Activated CD4-positive, alpha-beta T cell treated with anti-CD3 and anti-CD28 coated beads, Interleukin-2, amount 50 U/mL, for 1 hour (primary cell): ENCODE measurements at places on chromosomes 3 and 15.

- DNase-seq = no peak
Observed at GRCh38 chr3:117722856-117723255, 1013.3 kb downstream of the TUSC7 start.

GRCh38 chr15:39183164-39183881, 397.6 kb upstream of the THBS1 start:
- DNase-seq = no peak

DNA sequence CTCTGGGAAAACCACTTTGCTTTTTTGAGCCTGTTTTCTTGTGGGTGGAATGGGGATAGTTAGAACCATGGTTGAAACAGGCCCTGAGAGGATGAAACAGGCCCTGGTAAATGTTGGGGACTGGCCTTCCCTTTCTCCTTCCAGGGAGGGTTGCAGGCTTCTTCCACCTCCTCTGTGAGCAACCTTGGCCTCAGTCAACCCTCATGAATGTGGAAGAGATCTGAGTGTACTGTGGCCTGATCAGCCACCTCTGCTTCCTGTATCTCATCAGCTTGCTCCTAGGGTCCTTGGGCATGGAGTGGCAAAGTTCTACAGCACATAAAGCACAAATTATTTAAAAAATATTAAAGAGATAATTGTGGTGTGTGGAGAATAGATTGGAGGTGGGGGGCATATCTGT, 17.6 kb upstream of the TRH start:
- DNase-seq = no peak

DNA sequence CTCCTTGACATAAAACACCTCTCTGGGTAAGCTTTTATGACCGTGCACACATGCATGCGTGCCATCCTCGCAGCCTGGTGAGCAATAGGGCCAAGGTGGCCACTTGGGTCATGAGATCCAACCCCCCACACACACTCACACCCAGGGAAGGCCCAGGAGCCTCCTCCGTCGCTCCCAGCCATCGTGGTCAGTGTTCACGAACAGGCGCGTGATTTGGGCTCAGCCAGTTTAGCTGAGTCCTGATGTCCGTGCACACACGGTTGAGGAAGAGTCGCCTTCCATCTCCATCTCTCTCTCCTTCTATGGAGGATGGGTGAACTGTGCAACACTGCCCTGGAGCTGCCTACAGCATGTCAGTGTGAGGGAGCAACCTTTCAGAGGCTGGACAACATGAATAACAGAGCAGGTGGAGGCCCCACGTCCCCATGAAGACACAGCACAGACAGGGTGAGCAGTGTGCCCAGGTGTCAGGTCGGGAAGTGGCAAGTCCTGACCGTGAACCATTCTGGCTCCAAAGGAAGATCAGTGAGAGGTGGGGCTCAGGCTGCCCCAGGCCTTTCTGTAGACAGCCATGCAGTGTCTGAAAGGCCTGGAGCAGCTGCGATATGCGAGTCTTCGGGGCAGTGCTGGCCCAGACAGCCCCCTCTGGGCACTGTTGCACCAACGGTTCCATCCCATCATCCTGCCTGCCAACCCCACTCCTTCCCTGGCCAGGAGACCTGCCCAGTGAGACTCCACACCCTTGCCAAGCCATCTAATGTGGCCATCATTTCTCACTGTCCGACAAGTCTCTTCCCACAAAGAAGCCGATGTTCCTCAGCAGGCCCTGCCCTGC, 253.4 kb downstream of the OCA2 start:
- DNase-seq = no peak

GRCh38 chr3:86792316-86792715, 198.6 kb downstream of the VGLL3 start:
- no peak for DNase-seq

DNA sequence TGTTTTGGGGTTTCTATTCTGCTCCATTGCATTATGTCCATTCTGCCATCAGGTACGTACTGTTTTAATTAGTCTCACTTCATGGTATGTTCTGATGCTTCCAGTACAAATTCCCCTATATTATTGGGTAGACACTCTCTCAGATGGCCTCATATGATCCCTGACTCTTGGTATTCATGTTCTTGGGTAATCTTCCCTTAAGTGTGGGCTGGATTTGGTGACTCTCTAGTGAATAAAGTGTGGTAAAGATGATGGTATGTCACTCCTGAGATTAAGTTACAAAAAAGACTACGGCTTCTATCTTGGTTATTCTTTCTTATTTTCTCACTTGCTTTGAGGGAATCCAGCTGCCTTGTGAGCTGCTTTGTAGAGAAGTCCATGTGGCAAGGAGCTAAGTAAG, 89.6 kb upstream of the TBC1D5 start:
- DNase-seq = no peak

DNA sequence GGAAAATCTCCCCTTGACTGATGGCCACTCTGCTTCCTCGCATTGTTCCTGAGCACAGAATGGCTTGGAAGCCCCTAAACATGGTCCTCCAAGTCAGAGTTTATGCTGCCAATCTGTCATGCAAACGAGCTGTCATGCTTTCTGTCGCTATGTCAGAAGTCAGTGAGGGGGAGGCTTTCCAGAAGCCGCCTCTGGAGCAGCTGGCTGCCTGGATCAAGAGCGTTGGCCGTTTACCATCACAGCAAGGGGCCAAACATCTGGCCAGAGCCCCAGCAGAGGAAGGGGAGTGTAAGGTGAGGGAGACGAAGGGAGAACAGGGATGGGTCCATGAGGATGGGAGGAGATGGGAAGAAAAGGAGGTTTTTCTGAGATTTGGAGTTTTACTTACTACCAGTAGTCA, 372.6 kb upstream of the NR2F2 start:
- DNase-seq = no peak

DNA sequence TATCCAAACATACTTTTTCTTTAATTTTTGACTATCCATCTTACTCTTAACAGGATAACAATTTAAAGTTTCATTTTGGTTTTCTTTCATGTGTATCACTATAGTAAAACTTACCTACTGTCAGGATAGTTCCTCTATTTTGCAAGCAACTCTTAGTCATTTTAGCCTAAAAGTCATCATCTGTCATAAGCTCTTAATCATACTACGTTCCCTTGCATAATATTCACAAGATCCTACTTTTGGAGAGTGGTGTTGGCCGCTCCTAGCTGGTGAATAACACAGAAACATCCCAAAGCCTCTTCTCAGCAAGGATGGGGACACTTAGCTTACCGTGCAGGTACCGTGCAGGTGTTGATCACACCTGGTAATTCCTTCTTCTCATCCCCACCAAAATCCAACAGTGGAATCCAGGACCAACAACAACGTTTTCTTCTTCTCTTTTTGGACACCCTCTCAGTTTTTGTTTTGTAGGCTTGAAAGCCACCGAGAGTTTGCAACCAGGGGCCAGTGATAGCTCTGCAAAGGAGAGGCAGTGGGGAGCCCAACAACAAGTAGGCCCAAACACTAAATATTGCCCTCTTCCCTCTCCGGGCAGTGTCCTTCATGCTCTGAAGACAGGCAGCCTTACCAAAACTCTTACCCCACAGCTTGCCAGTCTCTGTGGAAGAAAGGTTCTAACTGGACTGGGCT, 433 bp downstream of the FILIP1L start:
- no peak for DNase-seq

DNA sequence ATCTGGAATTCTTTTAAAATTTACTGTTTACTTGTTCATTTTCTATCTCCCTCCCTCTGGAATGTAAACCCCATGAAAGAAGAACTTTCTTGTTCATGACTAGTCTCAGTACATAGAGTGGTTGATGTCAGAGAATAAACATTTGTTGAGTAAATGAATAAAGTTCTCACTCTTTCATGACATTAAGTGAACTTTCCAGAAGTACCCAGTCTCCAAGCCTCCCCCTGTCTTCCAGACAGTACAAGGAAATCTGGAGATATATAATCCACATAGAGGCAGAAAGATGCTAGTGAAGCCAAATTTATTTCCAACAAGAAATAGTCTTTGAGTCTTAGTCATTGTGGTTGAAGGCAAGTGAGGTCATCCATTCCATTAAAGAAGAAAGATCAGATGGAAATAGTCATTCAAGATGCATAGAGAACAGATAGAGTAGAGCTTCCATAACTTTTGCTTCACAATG, 71.5 kb upstream of the GALNT15 start:
- DNase-seq = no peak

DNA sequence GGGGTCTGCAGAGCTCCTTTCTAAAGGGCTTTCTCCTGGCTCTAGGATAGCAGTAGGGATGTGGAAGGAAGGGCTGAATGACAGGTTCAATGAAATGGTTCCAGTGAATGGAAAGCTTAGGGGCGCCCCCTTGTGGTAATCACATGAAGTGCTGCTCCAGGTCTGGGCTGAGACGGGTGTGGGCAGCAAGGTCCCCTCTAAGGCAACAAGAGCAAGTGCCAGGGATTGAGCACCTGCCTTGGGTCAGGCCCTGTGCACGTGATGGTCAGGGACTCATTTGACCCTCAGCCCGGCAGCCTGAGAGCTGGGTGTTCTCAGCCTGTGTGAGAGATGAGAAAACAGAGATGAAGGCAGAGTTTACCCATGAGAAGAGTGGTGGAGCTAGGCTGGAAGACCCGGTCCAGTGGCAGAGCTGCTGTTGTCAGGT, 12.1 kb upstream of the CX3CR1 start:
- DNase-seq = peak; percentile 71

GRCh38 chr3:58514405-58514804, 22.5 kb downstream of the KCTD6 start:
- DNase-seq = no peak

DNA sequence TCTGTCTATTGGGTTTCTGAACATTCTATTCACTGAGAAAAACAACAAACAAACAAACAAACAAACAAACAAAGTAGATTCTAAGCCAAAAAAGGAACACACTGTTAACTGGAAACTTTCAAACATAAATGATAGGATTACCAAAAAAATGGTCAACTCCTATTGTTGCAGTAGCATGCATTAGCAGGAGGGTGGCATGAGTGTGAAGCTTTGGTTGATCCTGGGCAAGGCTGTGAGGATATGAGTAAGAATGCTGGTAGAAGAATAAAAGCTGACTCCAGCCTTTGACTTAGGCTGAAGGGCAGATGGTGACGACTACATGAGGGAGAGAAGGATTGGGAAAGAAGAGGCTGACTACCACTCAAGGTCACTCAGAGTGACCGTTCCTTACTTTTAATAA, 810.3 kb downstream of the VGLL3 start:
- no peak for DNase-seq

GRCh38 chr3:100748220-100748619, 38.9 kb downstream of the TFG start:
- DNase-seq = no peak

DNA sequence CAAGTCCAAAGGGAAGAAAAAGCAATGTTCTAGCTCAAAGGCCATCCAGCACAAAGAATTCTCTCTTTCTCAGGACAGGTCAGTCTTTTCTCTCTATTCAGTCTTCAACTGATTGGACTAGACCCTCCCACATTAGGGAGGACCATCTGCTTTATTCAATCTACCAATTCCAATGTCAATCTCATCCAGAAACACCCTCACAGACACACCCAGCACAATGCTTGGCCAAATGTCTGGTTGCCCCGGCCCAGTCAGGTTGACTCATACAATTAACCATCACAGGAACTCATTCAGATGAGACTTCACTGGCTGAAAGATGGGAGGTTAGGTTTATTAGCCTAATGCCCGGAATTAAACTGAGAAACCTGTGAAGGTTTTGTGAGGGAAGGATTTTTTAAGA, 32.4 kb downstream of the ACAN start:
- no peak for DNase-seq

- DNase-seq = no peak
Observed at GRCh38 chr3:115704661-115705338, 81.5 kb downstream of the GAP43 start.

DNA sequence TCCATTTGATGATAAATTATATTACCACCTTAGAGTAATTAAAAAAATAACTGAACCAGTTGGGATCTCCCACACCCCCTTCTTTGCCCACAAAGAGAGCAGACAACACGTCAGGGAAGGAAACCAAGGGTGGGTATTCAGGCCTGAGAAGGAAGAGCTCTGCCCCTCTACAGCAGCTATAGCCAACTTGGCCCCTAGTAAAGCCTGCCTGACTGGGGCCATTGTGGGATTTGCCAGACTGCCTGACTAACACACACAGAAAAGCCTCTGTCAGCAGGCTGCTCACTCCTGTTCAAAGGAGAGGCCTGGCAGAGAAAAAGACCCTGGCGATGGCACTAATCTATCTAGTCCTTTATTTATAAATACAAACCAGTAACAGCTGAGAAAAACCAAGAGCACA, 41.4 kb downstream of the ATP8B4 start:
- no peak for DNase-seq

GRCh38 chr3:139297588-139298311, 46.1 kb upstream of the MRPS22 start:
- no peak for DNase-seq

DNA sequence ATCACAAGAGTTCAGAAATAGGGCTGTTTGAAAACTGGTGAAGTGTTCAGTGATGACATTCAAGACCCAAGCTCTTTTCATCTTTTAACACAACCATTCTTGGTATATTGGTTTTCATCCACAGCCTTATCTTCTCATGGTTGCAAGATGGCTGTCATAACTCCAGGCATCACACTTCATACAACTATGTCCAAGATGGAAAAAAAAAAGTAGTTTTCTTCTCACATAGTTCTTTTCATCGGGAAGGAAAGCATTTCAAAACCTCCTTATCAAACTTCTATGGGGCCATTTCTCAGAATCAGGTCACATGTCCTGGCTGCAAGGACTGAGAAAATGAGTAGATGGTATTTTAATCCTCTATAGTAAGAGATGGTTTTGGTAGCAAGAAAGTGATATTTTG, 21.1 kb upstream of the MFSD1 start:
- DNase-seq = no peak

GRCh38 chr15:95394186-95395067, 936.1 kb upstream of the NR2F2 start:
- DNase-seq = no peak

GRCh38 chr3:52153389-52154096, 680 bp downstream of the POC1A start:
- no peak for DNase-seq

GRCh38 chr3:156353563-156353962, 201.4 kb downstream of the SSR3 start:
- no peak for DNase-seq

DNA sequence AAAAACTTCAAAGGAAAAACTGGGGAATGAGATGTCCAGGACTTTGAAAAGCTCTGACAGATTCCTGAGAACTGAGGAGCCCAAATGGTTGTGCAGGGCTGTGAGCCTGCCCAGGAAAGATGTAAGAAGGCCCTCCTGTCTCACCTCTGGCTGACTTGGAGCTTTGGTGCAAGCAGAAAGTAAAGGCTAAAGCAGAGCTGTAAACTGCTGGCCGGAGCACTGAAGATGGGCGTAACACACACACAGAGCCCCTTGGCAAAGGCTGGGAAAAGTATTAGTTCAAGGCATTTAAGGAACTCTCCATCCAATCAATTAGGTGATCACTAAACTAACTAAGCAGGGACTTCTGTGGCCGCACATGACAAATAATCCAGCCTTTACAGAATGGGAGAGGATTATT, 144.1 kb upstream of the HACD2 start:
- no peak for DNase-seq
